ENCODE measurements at places on chromosomes 1 and 21.

DNA sequence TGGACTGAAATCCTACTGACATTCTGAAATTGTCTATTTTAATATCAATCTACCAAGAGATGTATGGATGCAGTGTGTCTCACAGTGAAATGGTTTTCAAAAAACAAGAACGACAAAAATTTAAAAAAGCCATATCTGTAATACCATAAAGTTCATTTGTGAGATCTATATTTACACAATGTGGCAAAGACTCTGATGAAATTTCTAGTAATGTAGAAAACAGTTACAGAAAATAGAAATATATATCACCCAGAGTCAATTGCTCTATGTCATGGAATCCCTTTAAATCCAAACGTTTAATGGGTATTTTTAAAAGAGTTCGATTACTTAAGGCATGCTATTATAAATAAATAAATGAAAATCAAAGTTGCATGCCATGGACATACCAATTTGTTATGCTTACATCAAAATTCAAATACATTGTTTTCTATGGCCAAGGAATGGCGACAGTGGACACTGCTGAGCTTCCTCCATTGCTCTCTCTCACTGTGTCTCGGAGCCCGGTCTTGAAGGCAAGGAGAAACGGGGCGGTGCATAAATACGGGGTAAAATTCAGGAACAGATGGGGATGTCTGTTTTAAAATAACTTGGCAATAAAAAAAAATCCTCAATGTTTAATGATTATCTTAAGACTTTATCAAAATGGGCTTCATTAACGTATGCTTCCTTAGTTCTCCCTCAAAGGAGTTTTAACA is 37.0 kb upstream of the SAMSN1 start:
- no peak for DNase-seq

- DNase-seq, result no peak
Observed at GRCh38 chr1:179321533-179322216, 28.1 kb downstream of the SOAT1 start.

GRCh38 chr1:31595836-31596736 is 19.8 kb downstream of the TINAGL1 start:
- no peak for DNase-seq

DNA sequence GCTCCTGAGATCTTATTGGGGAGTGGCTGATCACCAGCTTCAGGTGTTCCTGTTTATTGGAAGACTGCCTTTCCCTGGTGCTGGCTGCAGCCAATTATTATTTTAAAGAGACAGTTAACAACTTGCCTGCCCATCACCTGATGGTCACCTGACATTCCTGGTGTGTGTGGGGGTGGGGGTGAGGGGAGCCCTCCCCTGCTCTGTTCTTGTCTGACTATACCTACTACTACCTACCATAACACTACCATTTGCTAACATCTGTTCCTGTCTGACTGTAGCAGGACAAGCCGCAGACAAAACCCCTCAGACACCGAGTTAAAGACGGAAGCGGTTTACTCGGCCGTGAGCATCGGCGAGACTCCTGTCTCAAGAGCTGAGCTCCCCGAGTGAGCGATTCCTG is 54.9 kb upstream of the NBPF3 start:
- no peak for DNase-seq

GRCh38 chr1:186297439-186298045 is 77.5 kb downstream of the TPR start:
- no peak for DNase-seq

GRCh38 chr1:24336075-24336474 is 16.9 kb downstream of the GRHL3 start:
- DNase-seq, result no peak

DNA sequence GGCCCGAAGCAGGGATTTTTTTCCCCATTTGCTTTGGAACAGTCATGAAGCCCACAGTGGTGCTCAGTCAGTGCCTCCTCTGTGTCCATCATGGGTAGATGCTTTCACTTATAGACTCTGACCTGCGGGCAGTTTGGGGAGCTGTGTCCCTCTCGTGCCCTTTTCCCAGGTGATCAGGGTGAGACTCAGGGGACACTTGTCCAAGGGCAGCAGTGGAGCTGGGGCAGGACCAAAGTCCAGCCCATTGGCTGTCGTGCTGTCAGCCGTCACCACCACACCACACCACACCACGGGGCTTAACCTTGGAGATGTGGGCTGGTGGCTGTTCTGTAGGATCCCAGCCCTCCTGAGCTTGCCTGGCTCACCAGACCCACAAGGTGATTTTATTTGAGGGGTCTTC is 34.9 kb downstream of the SIM2 start:
- no peak for DNase-seq

DNA sequence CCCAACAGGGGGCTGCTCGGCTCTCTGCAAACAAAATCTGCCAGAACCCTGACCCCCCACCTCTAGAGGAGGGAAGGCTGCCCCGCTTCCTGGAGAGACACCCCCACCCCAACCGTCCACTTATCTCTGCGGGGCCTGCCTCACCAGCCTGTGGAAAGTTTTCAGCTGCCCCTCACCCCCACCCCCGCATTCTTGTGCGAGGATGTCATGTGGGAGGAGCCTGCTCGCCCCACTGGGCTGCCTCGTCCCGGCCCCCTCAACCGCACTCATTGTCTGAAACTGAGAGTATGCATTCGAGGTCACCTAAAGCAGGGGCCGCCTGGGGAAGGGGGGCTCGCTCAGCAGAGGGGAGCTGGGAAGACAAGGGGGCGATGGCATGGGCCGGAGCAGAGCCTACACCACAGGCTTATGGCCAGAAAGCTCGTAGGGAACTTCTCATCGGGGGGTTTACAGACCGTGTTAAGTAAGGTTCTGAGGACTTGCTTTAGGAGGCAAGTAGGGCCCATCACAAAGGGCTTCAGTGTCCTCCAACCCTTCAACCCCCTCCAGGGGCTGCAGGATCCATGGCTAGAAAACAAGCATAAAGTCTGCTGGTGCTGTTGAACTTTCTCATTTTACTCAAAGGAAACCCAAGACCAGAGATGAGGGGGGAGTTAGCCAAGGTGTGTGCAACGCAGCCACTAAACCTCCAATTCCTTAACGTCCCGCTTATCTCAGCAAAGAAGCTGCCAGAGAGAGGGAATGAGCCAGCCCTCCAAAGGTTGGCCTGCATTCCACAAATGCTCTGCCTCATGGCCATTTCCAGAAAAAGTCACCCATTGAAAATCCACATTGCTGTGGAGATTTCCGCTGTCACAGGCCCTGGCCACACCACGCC is 9.4 kb downstream of the EPHA2 start:
- DNase-seq, result no peak

DNA sequence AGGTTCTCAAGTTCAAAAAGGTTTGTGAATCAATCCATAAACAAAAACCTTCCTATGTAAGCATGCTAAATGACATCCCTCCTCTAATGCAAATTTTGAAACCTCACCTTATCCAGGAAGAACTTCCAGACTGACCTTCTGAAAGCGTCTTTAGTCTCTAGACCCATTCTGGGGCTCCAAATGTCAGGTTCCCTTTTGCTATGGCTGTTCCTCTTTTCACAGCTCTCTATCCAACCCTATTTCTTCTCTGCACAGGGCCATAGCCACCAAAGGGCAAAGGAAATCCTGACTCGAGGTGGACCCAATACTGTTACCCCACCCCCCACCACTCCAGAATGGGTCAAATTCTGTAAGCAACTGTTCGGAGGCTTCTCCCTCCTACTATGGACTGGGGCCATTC is 3.4 kb downstream of the ATP1A4 start:
- no peak for DNase-seq

DNA sequence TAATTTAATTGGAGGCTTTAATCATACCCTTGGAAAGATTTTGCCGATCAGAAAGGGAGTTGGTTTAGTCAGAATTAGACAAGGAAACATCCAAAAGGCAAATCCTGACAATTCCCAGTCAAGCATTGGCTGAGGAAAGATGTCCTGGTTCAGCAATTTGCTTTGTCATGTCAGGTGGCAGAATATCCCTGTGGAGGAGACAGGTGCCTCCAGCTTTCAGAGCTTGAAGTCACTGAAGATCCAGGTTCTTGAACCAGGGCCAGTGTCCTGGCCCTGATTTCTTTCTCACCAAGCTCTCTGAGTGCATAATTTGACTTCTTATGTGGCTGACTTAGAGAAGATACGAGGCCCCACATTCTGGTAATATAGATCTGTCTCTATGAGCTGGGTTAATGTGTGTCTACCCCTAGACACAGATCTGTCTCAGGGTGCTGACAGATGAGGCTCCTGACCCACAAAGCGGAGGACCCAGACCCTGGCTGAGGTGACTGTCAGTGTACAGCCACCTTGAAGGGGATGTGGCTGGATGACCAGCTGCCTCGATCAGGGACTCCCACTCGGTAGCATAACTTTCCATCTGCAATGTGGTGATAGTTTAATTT is 118.9 kb downstream of the HHAT start:
- DNase-seq, result no peak

DNA sequence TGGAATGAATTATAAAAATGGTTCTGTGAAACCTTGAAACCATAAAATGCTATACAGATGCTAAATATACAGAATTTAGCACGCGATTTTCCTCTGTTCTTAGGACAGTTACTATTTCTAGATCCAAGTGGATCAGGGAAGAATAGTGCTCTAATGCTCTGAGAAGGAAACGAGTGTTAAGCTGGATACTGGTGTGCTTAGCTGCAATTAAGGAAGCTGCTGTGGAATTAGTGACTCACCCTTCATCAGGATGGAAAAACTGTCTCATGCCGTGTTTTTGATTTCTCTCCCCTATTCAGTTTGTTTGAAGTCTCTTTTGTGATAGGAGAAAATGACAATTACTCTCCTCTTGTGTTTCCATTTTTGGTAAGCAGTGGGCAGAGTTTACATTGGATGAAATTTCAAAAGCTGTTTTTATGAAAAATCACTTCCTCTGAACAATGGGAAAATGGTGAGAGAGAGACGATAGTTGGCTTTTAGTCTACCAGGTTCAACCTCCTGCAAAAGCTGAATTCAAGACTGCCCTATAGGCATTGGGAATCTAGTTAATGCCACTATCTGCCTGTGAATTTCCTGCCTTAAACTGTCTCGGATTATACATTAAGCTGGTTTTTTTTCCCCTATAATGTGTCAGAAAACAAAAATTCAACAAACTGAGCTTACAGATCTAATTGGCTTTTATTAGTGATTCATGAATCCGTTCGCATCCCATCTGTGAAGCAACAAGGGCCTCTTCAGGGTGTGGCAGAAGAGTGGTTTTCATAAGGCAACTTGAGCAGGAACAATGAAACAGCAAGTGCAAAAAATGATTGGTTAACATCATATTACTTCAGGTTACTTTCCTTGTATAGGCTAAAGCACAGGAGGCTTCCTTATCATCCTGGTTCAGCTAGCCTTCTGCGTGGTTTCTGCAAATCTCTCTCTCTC is 179.8 kb downstream of the ST6GALNAC3 start:
- DNase-seq, result no peak

GRCh38 chr1:16721871-16722641 is 18.3 kb upstream of the RNU1-4 start:
- no peak for DNase-seq

GRCh38 chr1:223621312-223621734 is 44.2 kb downstream of the CAPN8 start:
- DNase-seq, result peak; percentile 54

DNA sequence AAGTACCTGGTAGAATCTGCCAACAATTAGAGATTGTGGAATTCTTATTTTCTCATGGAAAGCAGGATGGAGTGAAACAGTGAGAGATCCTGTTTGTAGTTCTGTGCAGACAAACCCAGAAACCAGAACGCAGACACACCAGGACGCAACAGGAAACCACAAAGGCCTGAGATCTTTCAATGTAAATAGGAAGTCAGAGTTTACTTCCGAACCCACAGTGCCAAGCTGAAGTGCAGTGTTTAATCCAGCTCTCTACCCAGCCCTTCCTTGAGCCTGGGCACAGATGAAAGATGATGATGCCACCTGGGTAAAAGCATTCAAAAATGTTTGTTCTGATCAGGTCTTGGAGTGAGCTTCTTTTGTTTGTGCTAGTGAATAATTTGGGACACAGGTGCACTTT is 244.2 kb upstream of the HOOK1 start:
- DNase-seq, result peak; percentile 55

DNA sequence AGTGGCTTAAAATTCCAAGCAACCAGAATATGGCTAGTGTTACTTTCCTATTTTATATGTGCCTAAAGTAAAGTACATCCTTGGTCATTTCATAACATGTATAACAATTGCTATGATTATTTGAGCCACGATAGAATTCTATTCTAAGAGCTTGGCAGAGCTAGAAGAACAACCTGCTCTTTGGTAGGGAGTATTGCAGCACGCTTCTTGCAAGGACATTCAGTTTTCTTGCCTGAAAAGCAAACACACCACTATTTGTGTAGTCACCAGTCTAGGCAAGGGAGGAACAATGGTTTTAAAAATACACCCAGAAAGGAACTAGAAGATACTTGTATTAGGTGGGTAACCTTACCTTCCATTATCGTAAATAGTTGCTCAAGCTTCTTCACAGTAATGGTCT is 51.5 kb downstream of the CNST start:
- no peak for DNase-seq

- DNase-seq, result no peak
Observed at GRCh38 chr1:212838145-212838544, 9.3 kb downstream of the SPATA45 start.

DNA sequence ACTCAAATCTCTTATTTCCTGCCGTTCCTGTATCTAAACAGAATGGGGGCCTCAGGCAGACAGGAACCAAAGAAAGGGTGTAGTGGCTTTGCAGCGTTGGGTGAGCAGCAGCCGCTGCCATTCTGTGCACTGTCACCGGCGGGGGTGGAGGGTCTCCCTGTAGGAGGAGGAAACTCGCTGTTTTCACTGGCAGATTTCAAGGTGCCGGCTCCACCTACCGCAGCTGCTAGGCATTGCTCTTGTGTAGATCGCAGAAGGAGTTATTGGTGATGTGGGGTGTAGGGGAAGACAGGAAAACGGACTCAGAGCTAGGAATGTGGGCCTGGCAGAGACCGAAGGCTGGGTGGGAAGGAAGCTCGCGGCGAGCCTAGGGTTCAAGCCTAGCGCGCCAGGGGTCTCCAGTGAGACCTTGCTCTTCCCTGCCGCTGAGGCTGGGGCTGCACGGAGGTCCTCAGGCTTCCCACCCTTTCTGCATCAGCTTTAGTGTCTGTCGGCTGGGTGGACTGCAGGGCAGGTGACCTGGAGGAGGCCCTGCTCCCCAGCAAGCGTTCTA is 20.8 kb downstream of the ATP5PO start:
- DNase-seq, result peak; percentile 57

- DNase-seq, result peak; percentile 29
Observed at GRCh38 chr1:230424391-230425251, 1.5 kb downstream of the PGBD5 start.
